ENCODE measurements at places on chromosomes 4 and X.

- DNase-seq: no peak
These were observed 1112.1 kb upstream of the PRKX start for GRCh38 chrX:4825550-4825949.

- no peak for DNase-seq
These were observed 42.9 kb upstream of the SPRY1 start for GRCh38 chr4:123353656-123354055.

DNA sequence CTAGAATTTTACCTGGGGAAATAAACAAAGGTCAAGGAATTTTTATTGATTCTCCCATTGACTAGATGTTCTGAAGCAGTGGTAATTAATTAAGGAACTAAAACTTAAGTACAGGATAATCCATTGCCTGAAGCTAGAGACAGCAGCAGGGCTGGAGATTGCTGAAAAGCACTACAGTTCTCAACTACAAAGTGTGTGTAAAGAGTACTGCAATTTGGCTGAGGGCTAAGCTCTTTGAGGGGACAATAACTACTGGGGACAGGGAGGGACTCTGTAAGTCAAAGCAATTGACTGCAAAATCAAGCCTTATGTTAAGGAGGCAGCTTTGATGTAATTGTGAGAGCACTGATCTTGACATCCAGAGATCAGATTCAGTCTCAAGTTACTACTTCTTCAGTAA lies 260.4 kb downstream of the GALNTL6 start:
- no peak for DNase-seq

DNA sequence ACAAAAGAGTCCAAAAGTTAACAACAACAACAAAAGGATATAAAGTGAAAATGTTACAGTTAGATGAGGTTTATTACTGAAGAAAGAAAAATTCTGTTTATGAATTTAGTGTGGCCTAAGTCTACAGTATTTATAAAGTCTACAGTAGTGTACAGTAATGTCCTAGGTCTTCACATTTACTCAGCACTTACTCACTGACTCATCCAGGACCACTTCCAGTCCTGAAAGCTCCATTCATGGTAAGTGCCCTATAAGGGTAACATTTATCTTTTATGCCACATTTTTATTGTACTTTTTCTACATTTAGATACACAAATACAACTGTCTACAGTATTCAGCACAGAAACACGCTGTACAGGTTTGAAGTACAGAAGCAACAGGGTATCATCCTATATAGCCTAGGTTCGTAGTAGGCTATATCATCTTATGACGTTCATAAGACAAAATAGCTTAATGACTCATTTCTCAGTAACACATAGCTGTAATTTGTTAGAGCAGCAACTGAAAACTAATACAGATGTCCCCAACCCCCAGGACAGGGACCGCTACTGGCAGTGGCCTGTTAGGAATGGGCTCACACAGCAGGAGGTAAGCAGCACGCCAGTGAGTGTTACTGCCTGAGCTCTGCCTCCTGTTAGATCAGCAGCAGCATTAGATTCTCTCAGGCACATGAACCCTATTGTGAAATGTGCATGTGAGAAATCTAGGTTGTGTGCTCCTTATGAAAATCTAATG lies 61.3 kb downstream of the CENPC start:
- DNase-seq: no peak

DNA sequence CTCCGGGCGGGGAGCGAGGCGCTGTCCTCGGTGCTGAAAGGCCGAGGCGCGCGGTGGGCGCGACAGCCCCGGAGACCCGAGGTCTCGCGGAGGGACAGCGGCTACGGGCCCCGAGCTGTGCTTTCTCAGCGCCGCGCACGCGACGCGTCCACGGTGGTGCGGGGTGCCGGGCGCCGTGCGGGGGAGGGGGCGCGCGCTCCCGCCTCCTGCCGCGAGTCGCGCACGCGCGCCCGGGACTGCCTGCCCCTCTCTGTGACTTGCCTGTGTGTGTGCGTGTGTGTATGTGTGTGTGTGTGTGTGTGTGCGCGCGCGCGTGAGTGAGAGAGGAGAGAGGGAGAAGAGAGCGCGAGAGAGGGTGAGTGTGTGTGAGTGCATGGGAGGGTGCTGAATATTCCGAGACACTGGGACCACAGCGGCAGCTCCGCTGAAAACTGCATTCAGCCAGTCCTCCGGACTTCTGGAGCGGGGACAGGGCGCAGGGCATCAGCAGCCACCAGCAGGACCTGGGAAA lies at the start of gene GRIA2:
Gene GRIA2, plus strand, starts transcription at position 358 of the 511 bp plus-strand sequence. CDS start 315 bp downstream, outside the sequence.
- DNase-seq: no peak

- no peak for DNase-seq
These were observed 12.0 kb upstream of the CD38 start for GRCh38 chr4:15765910-15766697.

- DNase-seq: no peak
These were observed 485.2 kb downstream of the GABRG1 start for GRCh38 chr4:45638641-45639040.

DNA sequence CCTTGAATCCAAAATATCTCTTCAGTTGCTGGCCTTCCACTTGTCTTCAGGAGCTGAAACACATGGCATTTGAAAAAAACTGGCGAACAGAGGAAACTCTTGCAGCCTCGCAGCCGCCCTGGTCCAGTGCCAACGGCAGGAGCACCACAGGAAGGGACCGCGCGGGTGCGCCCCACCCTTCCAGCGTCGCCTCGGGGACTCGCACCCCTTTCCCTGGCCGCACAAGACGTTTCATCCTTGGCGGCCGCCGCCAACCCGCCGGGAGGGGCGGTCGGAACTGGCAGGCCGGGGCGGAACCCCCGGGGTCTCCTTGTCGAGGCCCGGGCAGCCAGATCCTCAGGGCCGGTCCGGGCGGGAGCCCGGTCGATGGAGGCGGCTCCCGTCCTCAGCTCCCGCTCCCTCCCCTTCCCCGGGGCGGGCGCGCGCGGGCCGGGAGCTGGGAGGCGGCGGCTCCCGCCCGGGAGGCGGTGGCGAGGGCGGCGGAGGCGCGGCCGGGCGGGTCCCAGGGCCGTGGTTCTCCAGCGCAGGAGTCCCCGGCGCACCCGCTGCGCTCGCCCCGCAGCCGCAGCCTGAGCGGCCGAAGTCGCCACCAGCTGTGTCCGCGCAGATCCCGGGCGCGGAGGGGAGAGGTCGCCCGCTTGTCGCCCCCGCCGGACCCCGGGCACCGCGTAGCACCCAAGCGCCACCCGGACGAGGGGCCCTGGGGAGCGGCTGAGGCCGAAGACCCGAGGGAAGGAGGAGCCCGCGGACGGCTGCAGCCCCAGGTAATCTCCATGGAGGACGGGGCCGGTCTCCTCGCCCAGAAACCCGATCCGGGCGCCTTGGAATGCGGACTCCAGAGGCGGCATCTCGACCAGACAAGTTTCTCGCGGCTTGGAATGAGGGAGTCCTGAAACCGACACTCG lies 886 bp upstream of the NDST3 start:
- DNase-seq: no peak

DNA sequence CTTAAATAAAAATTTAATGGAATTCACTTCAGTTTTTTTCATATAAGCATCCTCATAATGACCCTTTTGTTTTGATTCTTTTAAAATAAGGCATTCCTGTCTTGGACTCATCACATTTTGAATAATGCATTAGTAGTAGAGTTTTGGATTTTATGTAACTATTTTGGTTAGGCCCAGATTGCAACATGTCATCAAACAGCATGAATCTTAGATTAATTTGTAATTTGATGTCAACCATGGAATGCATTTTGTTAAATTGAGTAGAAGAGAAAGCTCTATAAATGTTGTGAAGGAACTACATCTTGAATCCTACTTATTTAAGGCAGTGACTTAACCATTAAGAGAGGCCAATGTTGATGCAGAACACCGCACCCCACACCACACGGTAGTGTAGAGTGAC lies 3.1 kb downstream of the DIAPH2 start:
- DNase-seq: no peak

- no peak for DNase-seq
These were observed 173.0 kb upstream of the PCDH18 start for GRCh38 chr4:137705171-137705783.
